ENCODE measurements at places on chromosomes 7 and 10.
A peak's percentile ranks its signal among the peaks of the same experiment; 100 is the strongest.

DNA sequence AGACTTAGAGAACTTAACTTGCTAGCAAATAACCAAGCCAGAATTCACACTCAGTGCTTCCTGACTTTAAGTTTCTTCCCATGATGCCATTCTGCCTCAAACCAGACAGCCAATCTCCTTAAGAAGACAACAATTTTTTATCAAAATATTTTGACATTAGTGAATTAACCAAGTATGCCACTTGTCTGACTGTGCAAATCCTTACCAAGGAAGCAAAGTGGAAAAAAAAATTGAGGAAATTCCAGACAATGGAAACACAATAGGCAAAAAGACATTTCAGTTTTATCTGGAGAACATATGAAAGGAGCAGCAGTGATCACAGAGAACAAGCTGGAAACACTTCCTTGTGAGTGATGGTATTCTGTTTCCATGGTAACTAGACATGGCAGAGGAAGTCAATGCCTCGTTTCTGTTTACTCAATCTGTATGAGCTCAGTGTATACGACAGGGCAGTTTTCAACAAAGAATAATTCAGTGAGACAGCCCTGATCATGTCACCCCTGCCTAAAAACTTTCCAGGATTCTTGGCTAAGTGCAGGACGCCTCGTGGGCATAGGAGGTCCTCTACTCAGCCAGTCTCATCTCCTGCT lies 114.2 kb downstream of the DYNC1I1 start:
- no peak for DNase-seq

- DNase-seq = no peak
Measured at GRCh38 chr7:137449016-137449415, 105.5 kb upstream of the PTN start.

GRCh38 chr7:31986878-31987518 lies 83.2 kb downstream of the PDE1C start:
- DNase-seq = no peak

DNA sequence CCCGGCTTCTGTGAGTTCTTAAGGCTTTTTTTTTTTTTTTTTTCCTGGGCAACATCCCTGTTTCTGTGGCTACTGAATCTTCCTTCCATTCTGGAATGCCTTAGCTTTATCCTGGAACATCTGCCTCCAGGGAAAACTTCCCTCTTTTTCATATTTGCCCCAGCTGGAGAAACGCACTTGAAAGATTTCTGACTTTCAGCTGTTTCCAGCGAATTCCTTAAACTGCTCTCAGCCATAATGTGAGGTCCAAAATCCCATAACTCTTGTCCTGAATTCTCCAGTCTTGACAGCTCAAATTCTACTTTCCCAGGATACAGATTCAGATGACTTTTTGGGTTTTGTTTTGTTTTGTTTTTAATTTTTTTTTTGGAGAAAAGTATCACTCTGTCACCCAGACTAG lies 263.6 kb upstream of the AUTS2 start:
- DNase-seq = no peak

DNA sequence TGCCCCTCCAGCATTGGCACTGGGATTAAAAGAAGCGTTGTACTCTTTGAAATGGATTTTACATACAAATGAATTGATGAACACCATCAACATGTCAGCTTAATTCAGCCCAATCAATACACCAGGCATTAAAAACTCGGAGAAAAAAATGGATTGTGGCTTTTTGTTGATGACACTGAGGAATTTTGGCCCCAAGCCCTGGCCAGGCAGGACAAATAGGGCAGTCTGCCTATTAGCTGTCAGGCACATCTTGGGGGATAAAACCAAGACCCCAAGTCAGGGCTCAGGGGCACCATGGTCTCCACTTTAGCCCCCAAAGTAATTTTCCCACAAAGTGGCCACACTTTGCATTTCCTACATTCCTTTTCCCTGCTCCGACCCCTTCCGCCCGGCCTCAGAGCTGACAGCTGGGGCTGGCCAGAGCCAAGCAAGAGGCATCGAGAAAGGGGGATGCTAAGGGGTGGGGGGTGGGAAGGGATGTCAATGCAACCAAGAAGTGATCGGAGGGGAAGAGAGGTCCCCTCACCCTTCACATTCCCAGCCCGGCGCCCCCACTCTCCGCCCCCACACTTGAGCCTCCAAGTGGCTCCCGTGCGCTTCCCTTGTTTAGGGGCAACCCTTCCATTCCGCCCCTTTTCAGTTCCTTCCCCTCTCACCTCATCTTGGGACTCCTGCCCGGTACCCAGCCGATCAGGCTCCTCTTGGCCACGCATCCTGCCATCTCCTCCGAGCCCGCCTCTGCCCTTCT lies 711 bp downstream of the HIP1 start:
- no peak for DNase-seq

- no peak for DNase-seq
Measured at GRCh38 chr10:7015457-7015856, 395.4 kb downstream of the SFMBT2 start.

DNA sequence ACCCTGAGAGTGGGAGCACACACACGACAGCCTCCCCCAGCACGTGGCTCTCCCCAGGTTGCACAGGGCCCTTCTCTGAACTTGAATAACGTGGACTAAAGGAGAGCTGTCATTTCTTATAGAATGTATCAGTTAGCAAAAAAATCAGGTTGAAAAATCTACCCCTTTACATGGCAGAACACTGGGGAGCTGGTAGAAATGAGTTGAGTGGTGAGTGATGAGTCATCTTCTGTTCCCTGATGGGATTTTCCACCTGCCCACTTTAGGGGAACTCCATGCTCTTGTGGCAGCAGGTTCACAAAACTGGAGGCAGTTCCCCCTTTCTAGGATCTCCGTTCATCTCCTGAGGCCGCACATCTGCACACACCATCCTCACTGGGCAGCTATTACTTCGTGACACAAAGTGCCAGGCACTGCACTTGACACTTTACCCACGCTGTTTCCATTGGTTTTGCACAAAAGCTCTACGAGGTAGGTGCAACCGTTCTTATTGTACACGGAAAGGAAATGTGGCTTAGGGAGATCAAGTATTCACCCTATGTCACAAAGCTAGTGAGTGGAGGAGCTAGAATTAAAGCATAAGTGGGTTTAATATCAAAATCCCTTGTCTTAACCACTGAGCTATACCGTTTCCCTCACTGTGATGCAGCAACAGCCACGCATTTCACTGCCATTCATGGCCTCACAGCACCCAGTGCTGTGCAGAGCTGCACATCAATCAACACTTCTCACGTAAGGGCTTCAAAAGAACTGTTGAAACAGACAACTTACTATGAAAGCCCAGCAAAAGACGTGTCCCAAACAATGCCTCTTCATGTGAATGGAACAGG lies 80.2 kb downstream of the RNF216 start:
- DNase-seq = peak; percentile 39

DNA sequence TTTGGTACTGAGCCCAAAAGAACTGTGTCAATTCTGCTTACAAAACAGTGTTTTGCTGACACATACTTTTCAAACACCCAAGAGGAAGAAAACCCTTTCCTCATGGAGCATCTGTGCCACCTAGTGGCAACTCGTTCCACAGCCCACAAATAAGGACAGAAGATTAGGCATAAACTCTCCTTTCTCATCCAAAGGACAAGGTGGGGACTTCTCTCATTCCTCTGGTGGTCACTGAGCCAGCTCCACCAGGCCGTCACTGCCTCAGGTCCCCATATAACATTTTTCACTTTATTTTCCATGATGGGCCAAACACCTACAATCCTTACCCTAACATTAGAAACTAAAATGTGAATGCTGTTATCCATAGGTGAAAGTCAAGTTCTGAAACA lies 76.9 kb downstream of the RNF216 start:
- peak; percentile 67 for DNase-seq

DNA sequence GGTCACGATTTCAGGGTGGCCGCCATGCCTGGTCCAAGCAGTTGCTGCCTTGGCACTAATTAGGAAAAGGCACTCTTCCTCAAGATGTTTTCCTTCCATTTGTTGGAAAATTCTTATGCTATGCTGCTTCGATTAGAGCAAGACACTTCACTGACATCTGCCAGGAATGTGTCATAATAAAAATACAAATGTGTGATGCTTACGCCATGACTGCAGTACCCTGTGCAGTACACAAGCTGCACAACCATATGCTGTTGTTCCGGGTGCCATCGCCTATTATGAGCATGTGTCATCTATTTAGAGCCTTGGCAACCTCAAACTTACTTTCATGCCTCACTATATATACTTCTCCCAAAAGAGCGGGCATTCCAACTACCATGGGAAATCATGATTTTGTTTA lies 14.9 kb upstream of the MPP7 start:
- DNase-seq = no peak

DNA sequence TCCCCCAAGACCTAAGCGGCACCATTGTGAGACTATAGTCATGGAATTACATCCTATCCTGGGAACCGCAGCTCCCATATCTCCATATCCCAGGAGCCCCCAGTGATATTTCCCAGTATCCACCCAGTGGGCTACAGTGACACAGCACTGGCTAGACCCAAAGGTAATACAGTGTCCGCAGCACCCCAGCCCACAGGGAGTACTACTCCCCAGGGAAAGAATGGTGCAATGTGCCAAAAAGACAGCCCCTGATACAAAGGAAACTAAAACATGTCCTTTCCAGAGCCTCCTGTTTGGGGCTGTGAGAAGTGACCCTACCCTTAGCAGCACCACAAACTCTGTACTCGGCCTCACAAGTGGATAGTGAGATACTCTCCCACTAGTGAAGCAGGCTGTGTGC lies 4.5 kb upstream of the IFIT2 start:
- DNase-seq = no peak

DNA sequence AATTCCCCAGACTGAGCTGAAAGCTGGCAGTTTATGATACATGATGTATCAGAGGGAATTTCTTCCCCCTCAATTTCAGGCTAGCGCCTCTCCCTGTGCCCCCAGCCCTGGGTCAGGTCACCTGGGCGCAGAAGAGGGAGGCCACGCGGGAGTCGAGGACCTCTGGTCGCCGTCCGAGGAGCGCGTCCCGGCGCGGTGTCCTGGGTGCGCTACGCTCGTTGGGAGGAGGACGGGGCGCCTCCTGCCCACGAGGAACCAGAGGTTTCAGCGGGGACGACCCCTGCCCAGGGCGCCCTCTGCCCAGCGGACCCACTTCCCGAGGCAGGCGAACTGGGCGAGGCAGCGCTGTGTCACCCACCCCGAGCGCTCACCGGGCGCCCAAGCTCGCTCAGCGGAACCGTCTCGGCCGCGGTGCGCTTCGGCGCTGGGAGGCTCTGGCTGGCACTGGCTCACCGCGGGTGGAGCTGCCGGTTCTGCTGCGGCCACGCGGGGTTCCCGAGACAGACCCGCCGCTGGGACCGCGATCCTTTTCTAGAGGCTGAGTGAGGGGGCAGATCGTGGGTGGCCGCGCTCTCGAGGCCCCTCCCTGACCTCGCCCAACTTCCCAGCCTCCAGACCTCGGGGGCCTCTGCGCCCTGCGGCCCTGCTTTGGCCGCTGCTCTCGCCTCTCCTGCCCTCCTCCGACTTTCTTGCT lies at the start of gene FAM237B:
TSS of gene FAM237B (minus strand) at position 504 of the 694 bp plus-strand sequence. CDS start 1,556 bp downstream, outside the sequence.
- no peak for DNase-seq

DNA sequence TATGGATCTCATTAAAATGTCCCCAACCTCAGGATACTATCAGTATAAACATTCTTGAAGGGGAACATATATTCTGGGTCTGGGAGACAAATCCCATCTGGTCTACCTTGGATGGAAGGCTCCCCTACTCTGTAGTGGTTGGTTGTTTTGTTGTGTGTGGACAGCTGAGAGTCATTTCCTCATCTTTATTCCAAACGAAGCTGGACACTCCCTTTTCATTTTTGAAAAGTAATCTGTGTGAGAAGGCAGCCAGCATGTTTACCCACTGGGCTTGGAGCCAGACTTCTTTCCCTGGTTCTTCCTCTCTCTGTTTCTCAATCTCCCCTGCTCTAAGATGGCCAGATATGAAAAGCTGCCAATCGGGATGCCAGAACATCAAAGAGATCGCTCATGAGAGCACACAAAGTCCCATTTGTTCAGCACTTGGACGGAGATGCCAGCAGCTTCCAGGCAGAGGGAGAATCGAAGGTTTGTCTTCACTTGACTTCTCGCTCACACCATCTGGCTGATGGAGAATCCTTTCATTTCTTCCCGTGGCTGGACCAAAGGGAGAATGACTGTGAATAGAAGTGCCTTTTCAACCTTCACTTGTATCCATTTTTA lies 108.1 kb upstream of the AGR3 start:
- DNase-seq = no peak

GRCh38 chr10:61321041-61321857 lies 131.9 kb downstream of the TMEM26 start:
- DNase-seq = no peak

DNA sequence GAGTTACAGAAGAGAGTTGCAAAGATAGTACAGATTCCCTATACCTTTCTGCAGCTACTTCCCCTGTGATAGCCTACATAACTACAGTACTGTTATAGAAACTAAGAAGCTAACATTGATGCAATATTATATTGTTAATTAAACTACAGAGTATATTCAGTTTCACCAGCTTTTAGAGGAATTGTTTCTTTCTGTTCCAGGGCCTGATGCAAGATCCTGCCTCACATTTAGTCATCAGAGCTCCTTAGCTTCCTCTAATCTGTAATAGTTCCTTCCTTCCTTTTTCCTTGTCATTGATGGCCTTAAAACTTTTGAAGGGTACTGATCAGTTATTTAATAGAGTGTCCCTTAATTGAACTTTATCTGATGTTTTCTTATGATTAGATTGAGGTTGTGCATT lies 56.8 kb downstream of the SDHAF3 start:
- DNase-seq = no peak

GRCh38 chr7:100942045-100942774 lies 7.1 kb upstream of the MUC3A start:
- no peak for DNase-seq

DNA sequence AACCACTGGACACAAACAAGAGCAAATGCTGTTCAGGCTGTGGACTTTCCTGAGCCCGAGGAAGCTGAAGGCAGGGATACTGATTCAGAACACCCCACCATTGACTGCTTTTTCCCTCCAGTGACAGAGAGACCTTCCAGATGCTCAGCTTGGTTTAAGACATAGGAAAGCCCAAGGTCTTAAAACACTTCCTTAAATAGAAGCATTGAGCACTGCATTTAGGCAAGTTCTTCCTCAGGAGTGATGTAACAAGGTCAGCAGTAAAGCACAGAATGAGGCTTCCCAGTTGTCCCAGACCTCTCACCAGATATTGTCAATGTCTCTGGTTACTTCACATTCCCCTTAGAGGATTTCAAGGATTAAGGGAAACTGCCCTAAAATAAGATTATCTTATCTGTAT lies 19.6 kb upstream of the CDCA7L start:
- no peak for DNase-seq
